ENCODE measurements at places on chromosomes 5 and 9.

DNA sequence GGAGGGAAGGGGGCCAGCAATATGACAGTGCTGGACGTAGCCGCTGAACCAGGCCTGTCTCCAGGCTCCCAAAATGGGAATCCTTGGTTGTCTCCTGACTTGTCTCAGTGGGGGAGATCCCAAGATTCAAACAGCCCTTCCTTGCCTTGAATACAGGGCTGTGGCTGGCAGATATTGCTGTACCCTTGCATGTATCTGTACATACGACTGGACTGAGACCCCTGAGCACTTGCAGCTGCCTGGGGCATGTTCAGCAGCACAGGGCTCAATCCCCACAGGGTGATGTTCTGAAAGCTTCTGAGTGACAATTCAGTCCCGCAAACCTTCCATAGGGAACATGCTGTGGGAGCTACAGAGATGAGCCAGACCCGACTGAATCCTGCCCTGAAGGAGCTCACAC, 13.3 kb downstream of the OR13J1 start:
- DNase-seq: no peak

DNA sequence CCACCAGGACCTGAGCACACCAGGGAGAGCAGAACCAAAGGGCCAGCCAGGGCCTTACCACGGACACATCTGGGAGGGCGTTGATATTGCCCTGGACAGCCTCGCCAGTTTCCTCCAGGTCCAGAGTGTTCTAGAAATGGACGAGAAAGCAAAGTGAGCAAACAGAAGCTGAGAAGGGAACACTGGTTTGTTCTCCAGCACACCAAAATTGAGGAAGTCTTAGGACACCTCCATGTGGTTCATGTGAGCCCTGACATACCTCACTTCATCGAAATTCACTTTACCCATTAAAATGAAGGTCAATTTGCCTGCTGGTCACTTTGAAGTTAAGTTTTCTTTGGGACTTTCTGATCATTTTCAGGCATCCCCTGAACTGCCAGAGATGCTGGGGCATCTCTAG, 20.1 kb upstream of the AKNA start:
- no peak for DNase-seq

DNA sequence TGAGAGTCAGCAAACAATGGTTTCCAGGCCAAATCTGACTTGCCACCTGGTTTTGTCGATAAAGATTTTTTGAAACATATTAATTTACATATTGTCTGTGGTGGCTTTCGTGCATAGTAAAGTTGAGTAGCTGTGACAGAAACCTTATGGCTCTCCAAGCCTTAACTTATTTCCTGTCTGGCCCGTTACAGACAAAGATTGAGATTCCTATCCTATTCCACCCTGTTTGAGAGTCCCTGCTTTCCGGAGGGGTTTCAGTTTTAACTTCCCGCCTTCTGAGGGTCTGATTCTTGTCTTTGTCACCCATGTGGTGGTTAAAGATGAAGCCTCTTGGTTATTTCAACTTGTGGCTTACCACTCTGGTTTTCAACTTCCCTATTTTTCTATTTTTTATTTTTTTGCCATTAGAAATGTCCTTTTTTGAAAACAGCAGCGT, 11.4 kb downstream of the OTULIN start:
- DNase-seq: no peak

DNA sequence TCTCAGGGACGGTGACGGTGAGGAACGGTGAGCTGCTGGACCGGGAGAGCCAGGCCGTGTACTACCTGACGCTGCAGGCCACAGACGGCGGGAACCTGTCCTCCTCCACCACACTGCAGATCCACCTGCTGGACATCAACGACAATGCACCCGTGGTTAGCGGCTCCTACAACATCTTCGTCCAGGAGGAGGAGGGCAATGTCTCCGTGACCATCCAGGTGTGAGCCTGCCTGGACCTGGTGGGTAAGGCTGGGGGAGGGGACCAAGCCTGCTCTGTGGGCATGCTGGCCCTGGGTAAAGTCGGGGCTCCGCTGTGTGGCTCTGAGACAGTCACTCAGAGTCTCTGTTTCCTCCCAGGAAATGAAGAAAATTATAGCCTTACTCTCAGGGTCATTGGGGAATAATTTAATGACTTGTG, 29.3 kb downstream of the CDHR2 start:
- no peak for DNase-seq

- no peak for DNase-seq
These were observed 46.7 kb downstream of the TRIP13 start for GRCh38 chr5:939368-939767.

DNA sequence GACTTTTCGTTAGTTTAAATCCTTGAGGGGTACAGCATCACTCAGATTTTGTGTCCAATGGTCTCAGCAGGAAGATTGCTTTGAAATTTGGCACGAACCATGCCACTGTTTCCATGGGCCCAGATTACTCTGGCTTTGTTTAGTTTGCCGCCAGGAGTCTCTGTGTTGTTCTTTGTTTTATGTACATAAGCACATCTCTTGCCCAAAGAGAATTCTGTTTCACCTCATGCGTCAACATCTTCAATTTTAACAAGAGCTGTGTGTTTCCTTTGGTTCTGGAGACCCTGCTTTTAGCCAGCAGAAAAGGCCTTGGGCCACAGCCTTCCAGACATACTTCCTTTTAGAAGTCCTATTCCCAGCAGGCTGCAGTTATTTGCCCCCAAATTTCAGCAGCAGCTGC, 62.4 kb downstream of the TNPO1 start:
- DNase-seq: no peak

All from GM12892 (cell line).